ENCODE measurements at places on chromosomes 6 and 20.

GRCh38 chr6:107032051-107032450, 4.1 kb downstream of the MTRES1 start:
- no peak for DNase-seq

DNA sequence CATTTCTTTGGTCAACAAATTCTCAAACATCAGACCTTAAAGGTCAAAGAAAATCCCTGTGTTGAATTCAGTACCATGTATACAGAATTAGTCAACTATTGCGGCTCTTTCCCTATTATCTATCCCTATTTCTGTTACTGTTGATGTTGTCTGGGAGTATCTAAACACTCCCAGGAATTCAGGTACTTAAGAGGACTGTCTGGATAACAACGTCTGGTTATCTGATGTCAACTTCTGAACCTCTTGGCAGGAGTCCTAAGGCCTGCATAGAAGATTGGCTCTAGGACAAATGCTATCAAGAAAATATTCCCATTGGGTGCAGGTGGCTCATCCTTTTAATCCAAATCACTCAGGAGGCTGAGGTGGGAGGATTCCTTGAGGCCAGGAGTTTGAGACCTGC, 255.6 kb downstream of the KHDC1L start:
- no peak for DNase-seq

GRCh38 chr6:109008537-109009235, 86.0 kb downstream of the SESN1 start:
- peak; percentile 34 for DNase-seq

DNA sequence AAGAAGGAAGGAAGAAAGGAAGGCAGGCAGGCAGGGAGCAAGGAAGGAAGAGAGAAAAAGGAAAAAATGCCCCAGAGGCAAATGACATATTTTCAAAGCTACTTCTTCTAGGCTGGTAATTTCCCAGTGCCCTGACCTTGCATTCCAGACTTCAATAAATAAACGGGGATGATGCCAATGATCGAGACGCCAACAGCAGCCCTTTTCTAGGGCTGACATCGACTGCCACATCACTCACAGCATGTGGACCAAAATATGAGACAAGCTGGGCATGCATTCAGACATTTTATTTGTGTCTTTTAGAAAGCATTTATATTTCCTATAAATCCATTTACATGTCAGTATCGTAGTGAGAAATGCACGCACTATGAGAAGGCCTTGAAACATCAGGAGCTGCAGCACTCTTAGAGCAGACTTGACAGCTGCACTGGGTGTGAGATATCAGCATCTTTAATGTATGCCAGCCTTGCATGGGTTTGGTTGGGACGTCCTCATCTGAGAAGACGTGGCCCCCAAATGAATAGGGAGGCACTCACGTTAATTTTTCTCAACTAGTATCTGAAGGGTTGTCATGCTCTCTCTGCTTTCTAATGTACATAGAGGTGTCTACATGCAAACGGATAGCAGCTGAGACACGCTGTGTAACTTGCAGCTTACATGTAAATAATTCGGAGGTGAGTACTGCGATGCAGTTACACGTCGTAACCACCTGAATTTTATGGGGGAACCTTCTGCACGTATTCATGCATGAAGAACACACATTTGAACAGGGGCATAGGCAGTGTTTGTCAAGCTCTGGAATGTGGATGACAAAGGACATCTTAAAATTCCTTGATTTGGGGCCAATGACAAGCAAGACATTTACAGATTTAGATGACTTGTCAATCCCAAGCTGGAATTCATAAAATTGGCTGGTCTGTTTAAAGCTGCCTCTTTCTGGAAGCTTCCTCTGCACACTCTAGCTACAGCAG, 149.1 kb upstream of the AGPAT4 start:
- peak; percentile 38 for DNase-seq
